ENCODE measurements at places on chromosomes 1 and 21.

DNA sequence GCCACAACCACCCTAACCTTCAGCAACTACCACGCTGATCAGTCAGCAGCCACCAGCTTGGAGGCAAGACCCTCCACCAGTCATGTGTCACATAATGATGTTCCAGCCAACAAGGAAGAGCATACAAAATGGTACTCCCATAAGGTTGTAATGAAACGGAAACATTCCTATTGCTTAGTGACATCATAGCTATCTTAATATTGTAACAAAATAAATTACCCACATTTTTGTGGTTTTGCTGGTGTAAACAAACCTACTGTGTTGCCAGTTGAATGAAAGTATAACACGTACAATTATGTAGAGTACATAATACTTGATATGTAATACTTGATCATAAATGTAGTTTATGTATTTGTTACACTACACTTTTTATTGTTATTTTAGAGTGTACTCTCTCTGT, 1363.2 kb upstream of the ADGRL4 start:
- DNase-seq: no peak

GRCh38 chr1:214004795-214005194, 17.0 kb downstream of the PROX1 start:
- DNase-seq: no peak

- DNase-seq: no peak
Measured at GRCh38 chr1:66438501-66438900, 95.5 kb upstream of the SGIP1 start.

GRCh38 chr1:202168861-202169260, 8.5 kb upstream of the PTPN7 start:
- DNase-seq: no peak

DNA sequence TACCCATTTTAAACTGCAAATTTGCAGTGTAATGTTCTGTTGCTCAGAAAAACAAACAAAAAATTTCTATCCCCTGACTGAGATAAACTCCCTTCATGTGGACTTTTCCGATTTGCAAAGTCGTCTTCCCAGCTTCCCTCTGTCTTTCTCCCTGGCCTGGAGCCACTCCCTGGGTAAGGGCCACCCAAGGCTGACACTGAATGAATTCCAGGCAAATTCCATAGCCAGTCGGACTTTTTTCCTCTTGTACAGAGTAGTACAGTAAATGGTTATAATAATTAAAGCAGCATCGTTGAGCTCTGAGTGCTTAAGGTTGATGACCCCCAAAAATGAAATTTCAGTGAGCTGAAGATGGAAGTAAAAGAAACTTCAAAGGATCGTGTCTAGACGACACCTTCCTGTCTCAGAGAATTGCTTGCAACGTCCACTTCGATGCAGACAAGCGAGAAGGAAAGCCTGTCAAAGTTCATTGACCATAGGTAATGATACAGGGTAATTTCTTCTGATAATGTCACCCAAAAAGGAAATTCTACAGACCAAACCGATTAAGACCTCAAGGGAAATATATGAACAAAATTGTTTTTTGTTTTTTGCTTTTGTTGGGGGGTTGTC, 33.6 kb upstream of the LHX8 start:
- DNase-seq: no peak

GRCh38 chr1:228339059-228339704, 67.5 kb downstream of the TRIM11 start:
- DNase-seq: no peak

GRCh38 chr1:117093870-117094621, 27.5 kb downstream of the TRIM45 start:
- no peak for DNase-seq

DNA sequence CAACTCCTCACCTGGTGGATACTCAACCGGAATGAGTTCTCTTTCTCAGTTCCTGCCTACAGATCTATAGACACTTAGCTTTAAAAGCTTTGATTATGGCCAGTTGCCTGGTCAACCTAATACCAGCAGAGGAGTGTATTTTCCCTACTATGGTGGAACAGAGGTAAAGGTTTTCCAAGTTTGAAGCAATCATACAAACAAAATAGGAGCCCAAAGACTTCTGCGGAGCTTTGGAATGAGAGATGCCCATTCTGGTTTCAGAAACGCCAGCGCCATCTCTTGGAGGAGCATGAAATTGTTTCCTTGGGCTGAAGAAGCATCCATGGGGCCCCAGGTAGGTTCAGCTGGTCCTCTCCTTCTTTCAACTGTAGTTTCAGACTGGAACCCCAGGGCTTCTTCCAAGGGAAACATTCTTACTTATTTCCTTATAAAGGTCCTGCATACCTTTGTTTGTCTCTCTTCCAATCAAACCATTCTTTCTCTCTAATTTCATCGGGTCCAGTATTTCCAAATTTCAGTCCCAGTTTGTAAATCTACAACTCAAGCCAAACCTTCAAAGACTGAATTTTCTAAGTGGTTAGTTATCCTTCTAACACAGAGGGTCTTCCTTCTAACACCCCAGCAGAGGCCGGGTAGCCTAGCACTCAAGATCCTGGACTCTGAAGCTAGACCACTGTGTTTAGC, 95.9 kb downstream of the KCNJ15 start:
- DNase-seq: no peak

DNA sequence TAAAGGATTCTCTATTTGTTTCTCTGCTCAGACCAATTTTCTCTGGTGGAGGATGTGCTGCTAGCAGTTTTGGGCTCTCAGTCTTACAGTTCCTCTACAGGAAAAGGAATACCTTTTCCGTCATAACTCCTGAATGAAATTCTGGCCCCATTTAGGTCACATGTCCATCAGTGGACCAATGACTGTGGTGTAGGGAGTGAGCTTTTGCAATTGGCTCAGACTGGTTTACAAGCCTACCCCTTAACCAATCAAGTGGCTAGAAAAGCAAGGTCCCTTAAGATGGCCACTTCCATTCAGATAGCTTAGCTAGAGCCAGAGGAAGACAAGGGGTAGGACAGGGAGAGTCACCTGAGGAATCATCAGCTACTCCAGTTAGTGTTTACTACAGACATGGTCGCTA, 16.4 kb upstream of the ZNF281 start:
- DNase-seq: no peak

- no peak for DNase-seq
Measured at GRCh38 chr1:95770581-95770980, 536.6 kb downstream of the RWDD3 start.

DNA sequence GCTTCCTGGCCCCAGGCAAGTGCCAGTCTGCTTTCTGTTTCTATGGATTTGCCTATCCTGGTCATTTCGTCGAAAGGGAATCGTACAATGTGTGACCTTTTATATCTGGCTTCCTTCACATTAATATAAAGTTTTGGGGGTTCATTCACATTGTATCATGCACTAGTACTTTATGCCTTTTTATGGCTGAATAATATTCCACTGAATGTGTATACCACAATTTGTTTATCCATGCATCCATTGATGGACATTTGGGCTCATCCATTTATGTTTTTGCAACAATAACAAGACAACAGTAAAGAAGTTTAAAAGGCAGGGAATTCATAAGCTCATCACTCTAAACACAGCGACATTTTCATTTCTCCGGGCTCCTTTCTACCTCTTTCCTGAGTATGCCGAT, 50.6 kb downstream of the SPSB1 start:
- no peak for DNase-seq

GRCh38 chr1:154788886-154789285, 81.2 kb downstream of the KCNN3 start:
- no peak for DNase-seq

DNA sequence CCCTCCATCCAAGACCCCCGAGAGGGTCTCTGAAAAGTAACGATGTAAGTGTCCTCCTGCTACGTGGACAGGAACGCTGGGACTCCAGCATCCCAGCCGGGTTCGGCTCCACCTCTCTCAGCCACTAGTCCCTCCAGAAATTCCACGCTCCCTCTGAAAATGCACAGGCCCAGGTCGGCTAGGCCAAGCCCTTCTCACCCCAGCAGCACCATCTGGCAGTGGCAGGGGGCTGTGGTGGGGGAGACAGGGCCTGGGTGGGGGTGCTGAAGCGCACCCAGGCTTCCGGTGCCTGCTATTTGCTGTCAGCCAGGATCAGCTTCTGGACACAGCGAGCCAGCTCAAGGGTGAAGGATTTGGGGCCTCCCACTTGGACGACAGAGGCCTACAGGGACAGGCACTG, 73.3 kb downstream of the ARHGEF16 start:
- DNase-seq: no peak

DNA sequence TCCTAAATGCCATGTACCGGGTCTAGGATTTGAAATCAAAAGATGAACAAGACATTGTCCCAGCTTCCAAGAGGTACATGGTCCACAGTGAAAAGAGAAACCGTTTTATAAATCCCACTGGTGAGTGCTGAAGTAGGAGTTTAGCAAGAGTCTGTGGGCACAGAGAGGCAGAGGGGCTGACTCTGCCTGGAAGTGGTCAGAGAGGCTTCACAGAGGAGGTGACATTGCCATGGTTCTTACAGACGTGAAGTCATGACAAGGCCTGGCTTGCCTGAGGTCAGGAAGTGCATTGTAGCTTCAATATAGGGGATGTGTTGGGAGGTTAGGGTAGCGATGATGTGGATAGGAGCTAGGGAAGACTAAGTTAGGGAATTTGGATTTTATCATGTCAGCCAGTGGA, 28.4 kb downstream of the MAPKAPK2 start:
- no peak for DNase-seq

GRCh38 chr21:16438761-16439160, 709.0 kb downstream of the USP25 start:
- DNase-seq: no peak

- no peak for DNase-seq
Measured at GRCh38 chr1:65437616-65438015, 17.1 kb downstream of the LEPR start.

GRCh38 chr1:159953536-159954515, at the start of gene SLAMF9:
Gene SLAMF9, minus strand, starts transcription at chr1:159954237. Its CDS starts 100 bp downstream, at chr1:159954137.
- no peak for DNase-seq

DNA sequence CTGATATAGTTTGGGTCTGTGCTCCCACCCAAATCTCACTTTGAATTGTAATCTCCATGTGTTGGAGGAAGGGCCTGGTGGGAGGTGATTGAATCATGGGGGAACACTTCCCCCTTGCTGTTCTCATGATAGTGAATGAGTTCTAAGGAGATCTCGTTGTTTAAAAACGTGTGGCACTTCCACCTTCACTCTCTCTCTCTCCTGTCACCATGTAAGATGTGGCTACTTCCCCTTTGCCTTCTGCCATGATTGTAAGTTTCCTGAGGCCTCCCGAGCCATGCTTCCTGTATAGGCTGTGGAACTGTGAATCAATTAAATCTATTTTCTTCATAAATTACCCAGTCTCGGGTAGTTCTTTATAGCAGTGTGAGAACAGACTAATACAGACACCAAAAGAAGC, 40.4 kb downstream of the FRRS1 start:
- no peak for DNase-seq

- no peak for DNase-seq
Measured at GRCh38 chr1:42529724-42530181, 66.7 kb downstream of the CCDC30 start.

DNA sequence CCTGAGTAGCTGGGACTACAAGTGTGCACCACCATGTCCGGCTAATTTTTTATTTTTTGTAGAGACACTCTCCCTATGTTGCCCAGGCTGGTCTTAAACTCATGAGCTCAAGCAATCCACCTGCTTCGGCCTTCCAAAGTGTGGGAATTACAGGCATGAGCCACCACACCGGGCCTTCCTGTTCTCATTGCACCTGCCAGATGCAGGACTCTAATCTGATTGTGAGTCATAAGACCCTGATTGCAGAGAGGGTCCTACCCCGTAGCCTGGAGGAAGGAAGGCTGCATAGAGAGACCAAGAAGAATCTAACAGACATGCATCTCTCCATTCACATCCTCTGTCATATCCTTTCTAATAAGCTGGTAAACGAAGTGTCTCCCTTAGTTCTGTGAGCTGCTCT, 19.5 kb upstream of the CGN start:
- DNase-seq: no peak

GRCh38 chr1:110049801-110050601, 15.6 kb downstream of the STRIP1 start:
- no peak for DNase-seq

DNA sequence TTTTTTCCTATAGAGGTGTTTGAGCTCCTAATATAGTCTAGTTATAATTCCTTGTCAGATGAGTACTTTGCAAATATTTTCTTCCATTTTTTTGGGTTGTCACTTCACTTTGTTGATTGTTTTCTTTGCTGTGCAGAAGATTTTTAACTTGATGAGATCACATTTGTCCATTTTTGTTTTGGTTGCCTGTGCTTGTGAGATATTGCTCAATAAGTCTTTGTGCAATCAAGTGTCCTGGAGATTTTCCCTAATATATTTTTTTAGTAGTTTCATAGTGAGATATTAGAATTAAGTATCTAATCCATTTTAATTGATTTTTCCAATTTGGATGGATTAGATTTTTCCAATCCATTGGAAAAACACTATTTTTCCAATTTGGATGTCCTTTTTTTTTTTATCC, 1395.5 kb downstream of the PLA2G4A start:
- no peak for DNase-seq

- DNase-seq: peak; percentile 13
Measured at GRCh38 chr1:204398197-204399125, 13.2 kb downstream of the PPP1R15B start.

GRCh38 chr1:27609618-27610240, 5.8 kb upstream of the AHDC1 start:
- DNase-seq: no peak

DNA sequence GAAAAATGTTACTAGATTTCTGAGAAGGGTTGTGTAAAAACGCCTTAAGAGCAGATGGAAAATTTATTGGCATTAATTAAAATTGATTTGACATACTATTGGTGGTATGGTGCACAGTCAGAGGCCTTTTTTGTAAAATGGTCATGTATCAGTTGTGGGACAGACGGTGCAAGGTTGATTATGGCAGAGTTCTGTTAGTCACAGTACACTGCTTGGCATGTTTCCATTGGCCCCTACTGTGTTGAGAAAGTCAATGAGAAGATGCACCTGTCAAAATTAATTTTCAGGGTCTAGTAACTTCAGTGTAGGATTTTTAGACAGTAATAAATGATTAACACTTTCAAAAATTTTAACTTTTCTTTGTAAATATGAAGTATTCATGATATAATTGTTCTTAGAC, 4.4 kb downstream of the B3GALT2 start:
- no peak for DNase-seq

DNA sequence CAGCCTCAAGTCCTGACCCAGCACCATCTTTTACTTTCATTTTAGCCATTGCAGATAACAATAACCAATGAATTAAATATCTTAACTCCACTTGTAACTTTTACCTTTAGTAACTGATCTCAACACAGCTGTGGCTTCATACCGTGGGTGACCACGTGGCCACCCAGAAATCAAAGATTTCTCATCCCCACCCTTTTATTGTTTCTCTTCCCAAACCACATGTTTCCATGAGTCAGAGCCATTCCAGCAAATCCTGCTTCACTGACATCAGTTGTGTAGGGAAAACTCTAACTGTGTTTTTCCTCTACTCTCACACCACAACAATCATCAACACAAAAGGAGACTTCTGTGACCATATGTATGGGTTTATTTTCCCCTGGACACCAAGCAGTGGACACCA, 25.1 kb upstream of the BRDT start:
- no peak for DNase-seq

- DNase-seq: no peak
Measured at GRCh38 chr1:222783051-222783450, 31.8 kb upstream of the DISP1 start.

GRCh38 chr1:165858967-165859845, 31.8 kb downstream of the UCK2 start:
- no peak for DNase-seq

GRCh38 chr1:205974712-205975111, 28.5 kb downstream of the RAB7B start:
- no peak for DNase-seq
